ENCODE measurements at places on chromosomes 7 and 10. TPM values are rescaled to one million over a fixed set of nuclear protein-coding genes. Genes with fewer than 3 reads are reported as not detected.

DNA sequence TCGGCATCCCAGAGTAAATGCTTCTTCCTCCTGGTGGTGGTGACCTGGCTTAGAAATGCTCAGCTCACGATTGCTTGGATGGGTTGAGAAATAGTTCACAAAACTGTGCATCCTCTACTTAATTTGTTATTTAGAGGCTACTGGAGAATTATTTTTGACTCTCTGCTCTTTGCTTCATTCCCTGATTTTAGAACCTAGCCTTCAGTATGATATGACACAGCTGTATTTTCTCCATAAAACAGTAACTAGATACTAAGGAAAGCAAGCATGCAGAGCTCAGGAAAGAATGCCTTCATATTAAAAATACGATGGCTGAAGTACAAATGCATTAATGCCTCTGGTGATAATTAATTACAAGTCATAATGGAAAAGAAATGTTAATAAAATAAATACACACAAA, 602.0 kb upstream of the COBL start:
- no peak for DNase-seq

- DNase-seq, result no peak
Observed at GRCh38 chr10:116106611-116107010, 166.4 kb downstream of the GFRA1 start.

- peak; percentile 24 for DNase-seq
Observed at GRCh38 chr10:127257395-127257794, 61.0 kb upstream of the INSYN2A start.

GRCh38 chr7:44272981-44273380, 52.4 kb downstream of the CAMK2B start:
- no peak for DNase-seq

DNA sequence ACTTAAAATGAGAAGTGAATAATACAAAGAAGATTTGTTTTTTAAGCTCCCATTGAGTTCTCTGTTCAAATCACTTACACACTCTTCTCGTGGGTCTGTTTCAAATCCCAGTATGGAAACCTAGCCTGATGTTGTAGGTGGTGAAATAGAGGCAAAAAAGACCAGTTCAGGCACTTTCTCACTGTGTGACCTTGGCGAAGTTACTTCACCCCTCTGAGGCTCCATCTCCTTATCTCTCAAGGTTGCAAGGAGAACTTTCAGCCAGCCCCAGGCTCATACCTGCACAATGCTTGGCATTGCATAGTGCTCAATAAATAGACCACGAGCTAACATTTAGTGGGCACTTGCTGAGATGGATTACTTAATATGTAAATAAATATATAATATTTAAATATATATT, 90.1 kb downstream of the PRLHR start:
- no peak for DNase-seq

DNA sequence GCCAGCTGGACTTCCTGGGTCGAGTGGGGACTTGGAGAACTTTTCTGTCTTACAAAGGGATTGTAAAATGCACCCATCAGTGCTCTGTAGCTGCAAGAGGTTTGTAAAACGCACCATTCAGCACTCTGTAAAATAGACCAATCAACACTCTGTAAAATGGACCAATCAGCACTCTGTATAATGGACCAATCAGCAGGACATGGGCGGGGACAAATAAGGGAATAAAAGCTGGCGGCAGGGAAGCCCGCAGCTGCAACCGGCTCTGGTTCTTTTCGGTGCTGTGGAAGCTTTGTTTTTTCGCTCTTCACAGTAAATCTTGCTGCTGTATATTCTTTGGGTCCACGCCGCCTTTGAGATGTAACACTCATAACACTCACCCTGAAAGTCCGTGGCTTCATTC, 151.9 kb downstream of the GALNT17 start:
- no peak for DNase-seq

The CDC14C gene
- not detected for total RNA-seq

The IFIT1B gene
- 0.92 TPM for total RNA-seq

DNA sequence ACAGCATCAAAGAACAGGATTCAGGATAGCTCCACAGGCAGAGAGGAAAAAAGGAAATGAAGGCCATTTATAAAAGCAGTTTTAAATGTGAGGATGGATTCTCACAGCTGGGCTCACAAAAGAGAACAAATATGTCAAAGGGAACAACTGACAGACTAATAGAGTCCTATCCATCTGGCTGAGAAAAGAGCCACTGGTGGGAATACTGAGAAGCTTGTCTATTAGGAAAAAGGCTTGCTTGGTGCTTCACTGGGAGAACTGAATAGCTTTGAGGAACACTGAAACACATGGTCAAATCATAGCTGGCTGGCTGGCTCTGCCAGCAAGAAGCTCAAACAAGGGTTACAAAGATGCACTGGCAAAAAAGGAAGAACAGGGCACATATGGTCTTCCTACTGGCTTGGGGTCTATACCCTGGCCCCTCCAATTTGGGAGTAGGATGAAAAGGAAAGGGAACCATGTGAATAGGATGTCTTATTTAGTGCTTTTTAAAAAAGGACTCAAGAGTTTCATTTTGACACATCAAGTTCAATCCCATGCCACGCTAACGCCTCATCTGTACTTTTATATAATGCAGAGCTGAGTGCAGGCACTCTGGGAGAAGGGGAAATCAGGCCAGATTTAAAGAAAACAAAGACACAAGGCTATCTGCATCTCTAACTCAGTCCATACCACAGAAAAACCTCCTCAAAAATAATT, 44.8 kb upstream of the KCNIP2 start:
- no peak for DNase-seq

DNA sequence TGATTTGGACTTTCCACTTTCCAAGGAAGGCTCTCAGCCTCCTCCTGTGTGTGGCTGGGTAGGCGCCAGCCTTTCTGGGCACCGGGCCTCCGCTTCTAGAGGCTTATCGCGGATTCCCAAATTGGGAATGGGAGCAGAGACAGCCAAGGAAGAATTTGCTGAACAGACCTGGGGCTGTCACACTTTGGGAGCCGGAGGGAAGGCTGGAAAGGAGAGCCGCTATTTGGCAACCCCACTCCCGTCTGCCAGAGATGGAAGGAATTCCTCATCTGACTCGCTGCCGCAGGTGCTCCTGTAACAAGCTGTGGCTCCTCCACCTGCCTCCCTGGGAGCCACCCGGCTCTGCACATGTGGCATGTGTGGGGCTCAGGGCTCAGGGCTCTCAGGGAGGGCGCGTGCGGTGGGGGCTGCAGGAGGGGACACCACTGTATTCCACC, 50.8 kb upstream of the ECHDC3 start:
- no peak for DNase-seq

GRCh38 chr10:515674-516073, 173.8 kb downstream of the DIP2C start:
- no peak for DNase-seq

The HOXA3 gene
- 2.4 TPM for total RNA-seq

- DNase-seq, result peak; percentile 48
Observed at GRCh38 chr10:72875250-72876055, 18.1 kb upstream of the OIT3 start.
